OCI-LY7 (cell line): ENCODE measurements at places on chromosomes 5 and 9. TPM values are rescaled to one million over a fixed set of nuclear protein-coding genes. Genes with fewer than 3 reads are reported as not detected.

CCNB1 gene
- total RNA-seq = 274 and 276 TPM in 2 replicates

UGT3A1 gene
- not detected in 2 replicates for total RNA-seq

IFNE gene
- not detected in 2 replicates for total RNA-seq

RNF208 gene
- 4.4 and 5.5 TPM in 2 replicates for total RNA-seq

SLC22A4 gene
- not detected in 2 replicates for total RNA-seq

ANKRD31 gene
- total RNA-seq = 0.13 TPM in 1 of 2 replicates, not detected in the other

RBM22 gene
- total RNA-seq = 45.6 and 46.8 TPM in 2 replicates

PDGFRB gene
- 0.23 TPM in 1 of 2 replicates, not detected in the other for total RNA-seq

GPR150 gene
- total RNA-seq = not detected in 2 replicates

SPAG8 gene
- total RNA-seq = 3.6 and 5.1 TPM in 2 replicates

BARHL1 gene
- not detected in 2 replicates for total RNA-seq

TLR4 gene
- total RNA-seq = 10.0 and 10.4 TPM in 2 replicates

BTNL3 gene
- not detected in 2 replicates for total RNA-seq

PCDHGB5 gene
- total RNA-seq = 7.1 and 8.6 TPM in 2 replicates

ATG10 gene
- total RNA-seq = 14.8 and 17.0 TPM in 2 replicates

SLC34A1 gene
- 0.46 and 0.63 TPM in 2 replicates for total RNA-seq

FAM221B gene
- not detected in 2 replicates for total RNA-seq

POU5F2 gene
- 1.4 and 1.5 TPM in 2 replicates for total RNA-seq

PCA3 gene
- total RNA-seq = not detected in 2 replicates

PCDHGA3 gene
- 0.36 and 0.65 TPM in 2 replicates for total RNA-seq

DOCK8 gene
- 145 TPM in 2 replicates for total RNA-seq

BRD9 gene
- 78.4 and 78.7 TPM in 2 replicates for total RNA-seq

FAM78A gene
- 35.0 and 38.4 TPM in 2 replicates for total RNA-seq

INSL4 gene
- not detected in 2 replicates for total RNA-seq

RANBP3L gene
- not detected in 2 replicates for total RNA-seq

PCDHB11 gene
- total RNA-seq = not detected in 2 replicates

PGM5 gene
- total RNA-seq = not detected in 2 replicates

OR13C3 gene
- not detected in 2 replicates for total RNA-seq

C5orf58 gene
- not detected in 2 replicates for total RNA-seq

TEK gene
- not detected in 2 replicates for total RNA-seq

PFN3 gene
- total RNA-seq = not detected in 2 replicates

TMEM232 gene
- total RNA-seq = 1.7 and 2.9 TPM in 2 replicates

DMRT3 gene
- total RNA-seq = not detected in 2 replicates

KCNV2 gene
- total RNA-seq = not detected in 2 replicates

OR13C5 gene
- not detected in 2 replicates for total RNA-seq

GPR151 gene
- not detected in 2 replicates for total RNA-seq

DDX4 gene
- total RNA-seq = not detected in 2 replicates

FGF10 gene
- total RNA-seq = not detected in 2 replicates

POLK gene
- total RNA-seq = 29.5 and 30.0 TPM in 2 replicates

LECT2 gene
- total RNA-seq = not detected in 2 replicates
